Stimulated activated CD8-positive, alpha-beta memory T cell treated with anti-CD3 and anti-CD28 coated beads, Interleukin-7, amount 100 ng/mL, for 24 hours (primary cell): ENCODE measurements at places on chromosomes 4 and X.

GRCh38 chr4:177374966-177375365, 65.3 kb downstream of the NEIL3 start:
- DNase-seq, result no peak

- no peak for DNase-seq
These were observed 34.0 kb downstream of the HSD17B11 start for GRCh38 chr4:87356832-87357526.

DNA sequence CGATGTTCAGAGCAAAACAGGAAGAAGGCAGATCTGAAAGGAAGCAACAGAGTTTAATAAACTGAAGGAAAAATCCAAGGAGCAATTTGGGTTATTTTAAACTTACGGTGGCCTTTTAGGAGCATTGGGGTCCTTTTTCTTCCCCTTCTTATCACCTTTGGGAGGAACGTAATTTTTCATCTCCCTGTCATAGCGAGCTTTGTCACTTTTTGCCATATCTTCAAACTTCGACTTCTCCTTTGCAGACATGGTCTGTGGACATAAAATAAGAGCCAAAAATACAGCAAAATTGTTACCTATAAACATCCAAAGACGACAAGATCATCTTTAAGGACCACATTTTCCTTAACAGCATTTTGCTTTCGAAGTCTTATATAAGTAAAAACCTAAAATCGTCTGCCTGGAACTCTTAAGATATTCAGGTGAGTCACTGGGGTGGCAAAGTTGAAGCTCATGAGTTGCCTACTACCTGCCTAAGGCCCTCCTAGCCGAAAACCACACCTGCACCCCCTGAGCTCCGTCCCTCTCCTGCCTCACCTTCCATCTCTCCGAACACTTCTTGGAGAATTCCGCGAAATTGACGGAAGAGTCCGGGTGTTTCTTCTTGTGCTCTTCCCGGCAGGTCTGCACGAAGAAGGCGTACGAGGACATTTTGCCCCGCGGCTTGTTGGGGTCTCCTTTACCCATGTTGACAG, 1.0 kb downstream of the HMGB2 start:
- no peak for DNase-seq

GRCh38 chr4:5365071-5366008, 314.1 kb downstream of the STK32B start:
- DNase-seq, result no peak

DNA sequence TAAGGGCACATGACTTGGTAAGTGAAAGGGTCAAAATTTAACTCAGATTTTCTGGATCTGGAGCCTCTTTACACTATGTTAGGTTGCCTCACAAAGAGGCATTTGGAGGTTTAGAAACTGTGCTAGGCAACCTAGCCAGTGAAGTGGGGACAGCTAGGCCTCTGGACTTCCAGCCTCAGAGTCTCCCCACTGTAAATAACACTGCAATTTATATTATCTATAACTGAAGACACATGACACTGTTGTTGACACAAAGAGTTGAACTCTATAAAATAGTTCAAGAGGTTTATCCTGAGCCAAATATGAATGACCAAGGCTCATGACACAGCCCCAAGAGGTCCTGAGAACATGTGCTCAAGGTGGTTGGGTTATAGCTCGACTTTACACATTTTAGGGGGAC, 74.9 kb upstream of the IQCM start:
- DNase-seq, result no peak

DNA sequence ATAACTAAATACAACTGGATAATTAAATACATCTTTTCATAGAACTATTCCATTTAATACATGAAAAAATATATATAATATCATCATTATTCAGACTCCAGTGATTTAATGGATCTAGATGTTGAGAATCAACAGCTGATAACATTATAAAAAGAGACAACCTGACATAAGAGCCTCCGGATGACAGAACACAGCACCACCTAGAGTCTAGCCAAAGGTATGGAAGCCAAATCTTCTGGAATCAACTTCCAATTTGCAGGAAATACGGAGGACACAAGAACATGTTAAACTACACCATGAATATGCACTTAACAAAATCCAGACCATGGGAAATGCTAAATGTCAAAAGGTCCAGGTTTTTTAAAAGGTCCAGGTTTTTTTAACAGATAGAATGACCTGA, 55.0 kb downstream of the LRBA start:
- DNase-seq, result no peak

- no peak for DNase-seq
These were observed 4.5 kb downstream of the VEGFC start for GRCh38 chr4:176788248-176788647.

GRCh38 chr4:58093352-58093751, 983.2 kb upstream of the IGFBP7 start:
- no peak for DNase-seq

DNA sequence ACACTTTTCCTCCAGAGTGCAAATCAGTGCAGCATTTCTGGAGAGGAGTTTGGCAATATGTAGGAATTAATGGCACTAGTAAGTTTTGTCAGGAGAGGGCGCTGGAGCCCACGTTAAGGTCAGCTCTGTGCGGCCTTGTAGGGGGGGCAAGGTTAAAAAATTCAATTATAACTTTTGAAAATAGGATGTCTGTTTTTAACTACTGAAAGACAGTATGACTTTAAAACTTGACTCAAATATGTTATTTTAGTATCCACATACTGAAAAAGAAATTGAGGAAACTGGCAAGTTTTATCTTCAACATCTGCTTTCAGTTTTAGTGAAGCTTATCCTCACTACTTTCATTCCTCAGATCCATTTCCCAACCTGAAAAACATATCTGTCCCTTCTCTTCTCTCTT, 30.9 kb upstream of the HSD17B13 start:
- no peak for DNase-seq

- DNase-seq, result no peak
These were observed 239.9 kb upstream of the TEX13A start for GRCh38 chrX:105460376-105460775.

GRCh38 chr4:143667461-143667860, 33.0 kb downstream of the FREM3 start:
- DNase-seq, result no peak
